Activated CD4-positive, alpha-beta T cell treated with anti-CD3 and anti-CD28 coated beads, Interleukin-2, Interleukin-6, amounts not matched to agents 100 ng/mL and 50 ng/mL, durations not matched to agents 16 hours and 8 hours (primary cell): ENCODE measurements at places on chromosomes 5 and 9.

- DNase-seq = no peak
Observed at GRCh38 chr9:78856144-78856543, 559.2 kb downstream of the PSAT1 start.

GRCh38 chr5:117454716-117455212, 880.1 kb upstream of the SEMA6A start:
- DNase-seq = peak; percentile 68

- DNase-seq = no peak
Observed at GRCh38 chr5:137122558-137122957, 376.6 kb downstream of the SPOCK1 start.

DNA sequence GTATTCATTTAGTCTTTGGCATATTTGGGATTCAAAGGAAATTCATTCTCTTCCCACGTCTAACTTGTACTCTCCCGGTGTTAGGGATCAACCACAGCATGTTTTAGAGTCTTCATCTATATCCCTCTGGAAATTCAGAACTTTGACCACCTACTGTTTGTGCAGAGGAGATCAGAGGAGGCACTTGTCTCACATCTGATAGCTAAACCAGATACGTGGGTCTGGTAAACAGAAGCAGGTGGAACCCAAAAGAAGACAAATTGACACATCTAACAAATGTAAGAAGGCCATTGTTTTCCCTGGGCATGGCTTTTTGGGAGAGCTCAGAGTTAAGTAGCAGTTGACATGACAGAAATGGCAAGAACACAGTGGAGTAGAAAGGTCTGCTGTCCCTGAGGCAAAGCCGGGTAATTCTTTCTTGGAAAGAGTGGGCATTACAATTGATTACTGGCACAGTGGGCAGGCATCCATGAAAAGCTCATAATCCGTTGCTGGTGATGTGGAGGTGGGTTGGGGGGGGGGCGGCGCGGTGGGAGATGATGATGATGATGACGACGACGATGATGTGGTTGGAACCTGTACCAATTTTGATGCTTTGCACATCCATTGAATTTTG, 27.5 kb downstream of the PIP5K1B start:
- no peak for DNase-seq

- DNase-seq = peak; percentile 40
Observed at GRCh38 chr9:136808075-136808805, 492 bp downstream of the RABL6 start.

DNA sequence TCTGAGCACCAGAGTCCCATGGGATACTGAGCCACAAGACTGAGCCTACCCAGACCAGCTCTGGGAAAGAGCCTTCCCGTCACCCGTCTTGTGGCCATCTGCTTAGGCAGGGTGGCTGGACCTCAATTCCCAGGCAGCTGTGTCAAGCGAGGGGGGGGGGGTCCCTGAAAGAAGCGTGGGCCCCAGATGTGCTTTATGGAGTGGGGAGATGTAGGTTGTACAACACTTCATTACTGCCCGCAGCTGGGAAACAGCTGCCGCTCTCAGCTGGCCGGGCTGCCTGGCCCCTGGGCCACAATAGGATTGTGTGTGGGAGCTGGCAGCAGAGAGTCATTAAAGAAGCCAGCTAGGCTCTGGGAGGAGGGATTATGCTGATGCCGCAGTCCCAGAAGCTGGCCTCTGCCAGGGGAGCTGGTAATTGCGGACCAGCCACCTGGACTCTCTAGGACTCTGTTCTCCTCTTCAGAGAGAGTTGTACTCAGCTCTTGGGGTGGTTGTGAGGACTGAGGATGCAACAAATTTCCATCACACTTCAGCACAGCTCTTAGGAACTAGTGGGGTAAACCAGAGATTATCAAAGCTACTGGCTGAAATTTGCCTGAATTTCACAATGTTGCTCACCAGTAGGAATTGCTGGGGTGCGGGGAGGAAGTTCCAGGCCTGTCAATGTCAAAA, 145.4 kb downstream of the GADD45G start:
- no peak for DNase-seq

GRCh38 chr9:107119735-107120134, 163.3 kb upstream of the RAD23B start:
- no peak for DNase-seq

DNA sequence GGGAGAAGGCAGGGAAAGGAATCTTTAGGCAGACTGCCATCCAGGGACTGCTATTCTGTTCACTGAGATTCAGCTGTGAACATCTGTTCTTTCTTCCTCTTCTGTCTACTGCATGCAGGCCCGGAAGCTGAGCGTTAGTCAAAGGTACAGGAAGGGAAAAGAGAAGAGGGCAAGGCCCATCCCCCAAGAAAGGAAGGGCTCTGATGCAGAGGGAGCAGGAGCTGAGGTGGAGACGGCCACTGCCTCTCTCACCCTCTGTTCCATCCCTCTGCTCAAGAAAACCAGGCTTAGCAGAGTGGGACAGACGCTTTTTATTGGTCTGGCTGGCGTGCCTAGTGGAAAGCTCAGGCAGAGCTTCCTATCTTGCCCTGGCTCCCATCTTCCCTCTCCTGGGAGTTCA, 57.6 kb downstream of the PFDN1 start:
- no peak for DNase-seq

- peak; percentile 34 for DNase-seq
Observed at GRCh38 chr9:27548055-27548741, 18.6 kb upstream of the MOB3B start.

DNA sequence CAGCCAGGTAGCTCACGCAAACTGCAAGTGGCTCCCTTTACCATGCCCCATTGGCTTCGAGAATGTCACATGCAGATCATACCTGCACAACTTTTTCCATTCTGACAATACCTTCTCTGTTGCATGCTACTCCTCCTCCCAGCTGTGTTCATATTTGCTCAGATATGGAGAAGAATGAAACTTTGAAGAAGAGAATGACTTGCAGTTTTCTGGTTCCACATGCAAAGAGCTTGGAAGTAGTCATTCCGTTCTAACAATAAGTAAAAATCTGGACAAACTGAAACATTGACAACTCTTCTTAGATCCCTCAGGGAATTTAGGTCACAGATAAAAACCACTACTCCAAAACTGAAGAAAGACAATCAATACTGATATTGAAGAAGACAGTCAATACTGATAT, 49.6 kb upstream of the IRX1 start:
- DNase-seq = no peak

DNA sequence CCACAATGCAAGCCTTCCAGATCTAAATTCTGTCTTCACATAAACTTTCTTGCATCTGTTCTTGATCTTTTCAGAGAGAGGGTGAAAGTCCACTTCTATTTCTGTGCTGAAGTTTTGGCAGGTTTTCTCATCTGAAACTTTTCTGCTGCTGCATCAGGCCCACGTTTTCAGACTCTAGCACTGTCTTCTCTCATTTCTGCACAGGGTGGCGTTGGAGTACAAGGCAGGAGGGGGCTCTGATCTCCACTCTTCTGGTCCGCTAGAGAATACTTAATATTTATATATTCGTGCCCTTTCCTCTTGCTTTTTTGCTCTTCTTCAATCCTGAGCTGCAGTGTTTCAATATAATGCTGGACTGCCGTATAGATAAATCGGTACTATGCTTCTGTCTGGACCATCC, 204.0 kb upstream of the PRDM9 start:
- DNase-seq = no peak

GRCh38 chr5:83149671-83150070, 72.3 kb downstream of the XRCC4 start:
- no peak for DNase-seq

DNA sequence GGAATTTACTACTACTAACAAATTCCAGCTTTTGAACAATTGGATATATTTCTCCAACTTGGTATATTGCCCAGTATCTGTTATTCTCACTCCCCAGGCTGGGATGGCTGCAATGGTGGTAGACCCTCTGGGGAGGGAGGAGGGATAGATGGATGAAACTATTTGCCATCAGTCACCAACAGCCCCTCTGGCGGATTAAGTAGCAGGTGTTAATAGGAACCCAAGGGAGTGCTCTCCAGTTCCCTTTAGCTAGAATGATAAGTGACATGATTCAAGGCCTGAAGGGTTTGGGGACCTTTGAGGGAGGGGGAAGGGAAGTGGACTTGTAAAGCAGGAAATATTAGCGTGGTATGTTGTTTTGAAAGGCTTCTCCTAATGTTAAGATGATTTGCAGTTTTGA, 824.0 kb upstream of the ARRDC3 start:
- no peak for DNase-seq

DNA sequence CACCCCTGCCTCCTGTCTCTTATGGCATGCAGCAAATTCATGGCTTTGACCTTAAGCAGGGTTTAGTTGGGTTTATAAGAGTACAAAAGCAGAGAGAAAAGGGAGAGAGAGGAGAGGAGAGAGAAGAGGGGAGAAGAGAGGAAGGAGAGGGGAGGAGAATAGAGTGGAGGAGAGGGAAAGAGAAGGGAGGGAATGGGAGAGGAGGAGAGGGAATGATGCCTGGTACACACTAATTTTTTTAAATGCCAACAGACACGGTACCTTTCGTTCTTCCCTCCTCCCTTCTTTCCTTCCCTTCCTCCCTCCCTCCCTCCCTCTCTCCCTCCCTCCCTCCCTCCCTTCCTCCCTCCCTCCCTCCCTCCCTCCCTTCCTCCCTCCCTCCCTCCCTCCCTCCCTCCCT, 48.7 kb downstream of the TNC start:
- DNase-seq = no peak

- no peak for DNase-seq
Observed at GRCh38 chr9:69499959-69500358, 172.2 kb downstream of the APBA1 start.
